ENCODE measurements at places on chromosomes 3 and 15.

DNA sequence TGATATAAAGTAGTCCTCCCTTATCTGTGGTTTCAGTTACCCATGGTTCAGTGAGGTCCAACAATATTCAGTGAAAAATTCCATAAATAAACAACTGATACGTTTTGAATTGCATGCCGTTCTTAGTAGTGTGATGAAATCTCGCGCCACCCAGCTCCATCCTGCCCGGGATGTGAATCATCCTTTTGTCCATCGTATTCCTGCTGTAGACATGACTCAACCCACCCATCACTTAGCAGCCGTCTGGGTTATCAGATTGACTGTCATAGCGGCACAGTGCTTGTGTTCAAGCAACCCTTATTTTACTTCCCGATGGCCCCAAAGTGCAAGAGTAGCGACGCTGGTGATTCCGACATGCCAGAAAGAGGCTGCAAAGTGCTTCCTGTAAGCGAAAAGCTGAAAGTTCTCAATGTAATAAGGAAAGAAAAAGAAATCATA is 48.0 kb upstream of the MEX3B start:
- DNase-seq: peak; percentile 87

GRCh38 chr3:185151964-185152409 is 873 bp downstream of the C3orf70 start:
- DNase-seq: no peak

- DNase-seq: no peak
These were observed 15.3 kb downstream of the TNK2 start for GRCh38 chr3:195893044-195893395.

DNA sequence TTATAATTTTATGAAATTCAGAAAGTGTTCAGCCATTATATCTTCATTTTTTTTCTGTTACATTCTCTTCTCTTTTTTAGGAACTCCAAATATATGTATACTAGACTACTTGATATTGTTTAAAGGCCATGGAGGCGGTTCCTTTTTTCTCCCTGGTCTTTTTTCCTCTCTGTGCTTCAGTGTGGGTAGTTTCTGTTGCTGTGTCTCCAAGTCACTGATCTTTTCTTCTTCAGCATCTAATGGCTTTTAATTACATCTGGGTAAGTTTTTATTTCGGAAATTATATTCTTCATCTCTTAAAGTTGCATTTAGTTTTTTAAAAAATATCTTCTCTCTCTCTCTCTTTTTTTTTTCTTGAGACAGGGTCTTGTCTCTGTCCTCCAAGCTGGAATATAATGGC is 8.9 kb downstream of the PIGX start:
- DNase-seq: no peak

DNA sequence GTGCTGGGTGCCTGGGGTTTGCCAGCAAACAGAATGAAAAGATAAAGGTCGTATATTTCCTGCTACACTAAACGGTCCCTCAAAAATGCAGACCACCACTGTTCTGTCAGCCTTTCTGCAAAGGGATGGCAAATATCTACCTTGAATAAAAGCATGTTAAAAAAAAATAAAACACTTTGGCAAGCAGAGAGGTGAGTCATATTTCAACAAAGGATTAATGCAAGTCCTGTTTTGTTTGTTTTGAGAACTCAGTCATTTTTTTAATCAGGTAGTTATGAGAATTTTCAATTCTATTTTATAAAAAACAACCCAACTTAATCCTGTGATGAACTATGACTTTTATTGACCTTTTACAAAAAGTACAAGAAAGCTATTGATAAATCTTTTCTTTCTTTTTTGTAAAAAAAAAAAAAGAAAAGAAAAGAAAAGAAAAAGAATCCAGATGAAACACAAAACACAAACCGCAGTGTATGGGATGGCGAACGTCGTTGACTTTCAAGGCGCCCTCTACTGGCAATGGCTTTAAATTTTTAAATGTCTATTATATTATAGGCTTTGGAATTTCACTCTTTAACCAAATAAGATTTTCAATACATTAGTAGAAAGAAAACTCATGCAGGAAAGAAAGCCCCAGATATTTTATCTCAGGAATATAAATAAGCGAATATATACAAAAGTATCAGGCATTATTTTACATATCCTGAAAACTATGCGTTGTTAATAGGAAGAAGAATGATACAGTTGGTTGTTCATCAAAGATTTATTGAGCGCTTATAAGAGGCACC is 87.8 kb downstream of the NCEH1 start:
- peak; percentile 31 for DNase-seq

DNA sequence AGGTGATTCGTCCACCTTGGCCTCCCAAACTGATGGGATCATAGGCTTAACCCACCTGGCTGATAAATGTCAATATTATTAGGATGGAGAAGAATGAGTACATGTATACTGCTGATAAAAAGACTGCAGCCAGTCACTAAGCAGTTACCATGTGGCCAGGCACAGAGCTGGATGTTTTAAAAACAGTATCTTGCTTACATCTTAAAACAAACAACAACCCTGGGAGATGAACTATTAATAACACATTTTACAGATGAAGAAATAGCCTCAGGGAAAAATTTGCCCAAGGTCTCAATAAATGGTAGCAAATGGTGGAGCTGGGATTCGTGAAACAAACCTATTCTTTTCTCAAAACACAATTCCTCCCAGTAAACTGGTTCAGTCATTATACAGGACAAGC is 18.1 kb downstream of the IL17RD start:
- no peak for DNase-seq

DNA sequence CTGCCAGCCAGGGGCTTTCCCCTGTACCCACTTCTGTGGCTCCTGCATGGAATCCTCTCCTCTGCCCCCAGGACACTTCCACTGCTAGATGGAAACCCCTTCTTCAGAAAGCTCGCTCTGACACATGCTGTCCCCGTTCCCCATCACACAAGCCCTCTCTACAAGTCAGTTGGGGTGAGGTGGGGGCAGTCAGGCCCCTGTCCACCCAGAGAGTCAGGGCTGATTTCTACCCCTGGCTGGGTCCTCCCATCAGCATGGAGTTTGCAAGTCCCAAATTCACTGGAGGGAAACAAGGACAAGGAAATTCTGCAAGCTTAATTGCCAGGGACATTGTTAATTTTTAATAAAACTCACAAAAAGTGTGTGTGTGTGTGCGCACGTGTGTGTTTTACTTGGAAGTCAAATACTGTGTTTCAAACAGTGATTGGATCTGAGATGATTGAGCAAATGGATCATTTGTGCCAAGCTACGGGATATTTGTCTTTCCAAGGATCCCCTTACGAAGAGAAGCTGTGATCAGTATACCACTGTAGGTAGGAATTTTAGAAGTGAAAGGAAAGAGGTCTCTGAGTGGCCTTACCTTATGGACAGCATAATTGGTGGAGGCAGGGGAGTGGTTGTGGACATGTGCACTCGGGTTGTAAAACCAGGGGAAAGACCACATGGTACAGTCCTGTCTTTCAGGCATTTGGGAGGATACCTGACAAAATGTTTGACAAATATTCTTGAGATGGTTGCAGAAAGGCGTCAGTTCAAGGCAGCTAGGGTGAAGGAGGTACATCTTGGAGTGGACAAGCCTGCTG is 1.5 kb upstream of the AMOTL2 start:
- no peak for DNase-seq

DNA sequence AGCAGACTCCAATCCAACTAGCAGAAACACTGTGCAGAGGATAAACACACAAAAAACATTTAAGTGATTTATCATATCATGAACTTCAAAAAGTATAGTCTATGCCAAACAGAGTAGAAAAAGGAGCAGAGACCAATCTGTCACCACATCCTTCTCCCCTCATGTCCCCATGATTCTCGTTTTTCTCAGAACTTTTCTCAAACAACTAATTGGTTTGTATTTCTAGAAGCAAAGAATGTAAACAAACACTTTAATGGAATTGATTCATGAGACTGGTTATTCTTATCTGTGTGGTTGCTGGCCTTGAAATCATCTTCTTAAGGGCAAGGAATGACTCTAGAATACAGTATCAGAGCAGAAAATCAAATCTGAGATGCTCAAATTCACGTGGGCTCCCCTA is 294.2 kb upstream of the THBS1 start:
- DNase-seq: no peak

DNA sequence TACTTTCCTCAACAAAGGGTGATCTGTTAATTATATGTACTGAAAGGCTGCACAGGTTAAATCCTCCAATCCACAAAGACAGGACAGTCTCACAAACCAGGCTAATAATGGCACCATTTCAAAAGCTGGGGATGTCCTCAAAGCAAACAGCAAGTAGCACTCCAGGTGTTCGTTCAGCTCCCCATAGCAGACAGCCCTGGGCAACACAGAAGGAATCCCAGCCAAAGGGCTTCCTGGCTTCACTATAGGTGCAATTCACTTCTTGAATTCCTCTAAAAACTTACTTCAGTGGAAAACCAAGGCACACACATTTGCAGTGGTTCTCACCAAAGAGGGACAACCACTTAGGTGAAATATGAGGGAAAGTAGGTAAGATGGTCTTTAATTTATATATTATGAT is 166.7 kb downstream of the CTNNB1 start:
- no peak for DNase-seq

GRCh38 chr15:43975770-43976169 is 149.0 kb downstream of the WDR76 start:
- DNase-seq: no peak

DNA sequence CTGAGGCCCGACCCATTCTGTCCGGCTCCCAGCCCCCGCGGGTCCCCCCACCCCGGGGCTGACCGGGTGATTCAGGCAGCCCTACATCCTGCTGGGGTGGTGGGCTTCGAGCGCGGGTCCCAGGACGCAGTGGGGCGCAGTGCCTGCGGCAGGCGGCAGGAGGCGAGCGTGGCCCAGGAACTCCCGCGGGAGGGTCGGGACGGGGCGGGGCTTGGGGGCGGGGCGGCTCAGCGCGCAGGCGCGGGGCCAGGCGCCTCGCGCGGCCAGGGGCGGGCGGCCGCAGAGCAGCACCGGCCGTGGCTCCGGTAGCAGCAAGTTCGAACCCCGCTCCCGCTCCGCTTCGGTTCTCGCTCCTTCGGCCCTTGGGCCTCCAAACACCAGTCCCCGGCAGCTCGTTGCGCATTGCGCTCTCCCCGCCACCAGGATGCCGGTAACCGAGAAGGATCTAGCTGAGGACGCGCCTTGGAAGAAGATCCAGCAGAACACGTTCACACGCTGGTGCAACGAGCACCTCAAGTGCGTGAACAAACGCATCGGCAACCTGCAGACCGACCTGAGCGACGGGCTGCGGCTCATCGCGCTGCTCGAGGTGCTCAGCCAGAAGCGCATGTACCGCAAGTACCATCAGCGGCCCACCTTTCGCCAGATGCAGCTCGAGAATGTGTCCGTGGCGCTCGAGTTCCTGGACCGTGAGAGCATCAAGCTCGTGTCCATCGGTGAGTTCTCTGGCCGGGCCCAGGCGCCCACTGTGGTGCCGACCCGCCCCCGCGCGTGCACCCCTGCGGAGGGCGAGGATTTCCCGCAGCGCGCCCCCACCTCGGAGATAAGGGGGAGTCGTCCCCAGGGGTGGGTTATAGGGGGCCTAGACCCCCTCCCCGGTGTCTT is at the start of gene FLNB:
Gene FLNB (plus strand): TSS at position 282 of the 885 bp plus-strand sequence. CDS start 143 bp downstream, at position 425.
- DNase-seq: peak; percentile 96

- no peak for DNase-seq
These were observed 34.0 kb downstream of the KLHL25 start for GRCh38 chr15:85760531-85761371.

DNA sequence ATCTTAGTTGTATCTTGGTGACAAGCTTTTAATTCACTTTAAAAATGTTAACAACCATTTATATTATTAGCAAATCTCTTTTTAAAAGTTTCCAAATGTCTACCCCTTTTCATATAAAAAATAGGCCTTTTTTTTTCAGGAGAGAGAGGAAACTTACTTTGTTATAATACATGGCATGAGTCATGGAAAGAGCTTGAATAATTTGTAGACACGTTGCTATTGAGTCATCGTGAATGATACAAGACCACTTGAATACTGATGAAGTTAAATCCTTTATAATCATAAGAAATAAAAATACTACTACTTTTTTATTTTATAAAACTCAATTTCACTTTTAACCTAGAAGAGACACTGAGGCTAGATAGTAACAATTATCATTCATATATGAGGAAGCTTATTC is 70.3 kb upstream of the BBX start:
- peak; percentile 23 for DNase-seq

- peak; percentile 10 for DNase-seq
These were observed 742.0 kb upstream of the CCDC54 start for GRCh38 chr3:106635271-106635670.

GRCh38 chr15:60118146-60118545 is 114.0 kb downstream of the FOXB1 start:
- no peak for DNase-seq

- DNase-seq: no peak
These were observed 158.5 kb upstream of the TPM1 start for GRCh38 chr15:62883938-62884479.

DNA sequence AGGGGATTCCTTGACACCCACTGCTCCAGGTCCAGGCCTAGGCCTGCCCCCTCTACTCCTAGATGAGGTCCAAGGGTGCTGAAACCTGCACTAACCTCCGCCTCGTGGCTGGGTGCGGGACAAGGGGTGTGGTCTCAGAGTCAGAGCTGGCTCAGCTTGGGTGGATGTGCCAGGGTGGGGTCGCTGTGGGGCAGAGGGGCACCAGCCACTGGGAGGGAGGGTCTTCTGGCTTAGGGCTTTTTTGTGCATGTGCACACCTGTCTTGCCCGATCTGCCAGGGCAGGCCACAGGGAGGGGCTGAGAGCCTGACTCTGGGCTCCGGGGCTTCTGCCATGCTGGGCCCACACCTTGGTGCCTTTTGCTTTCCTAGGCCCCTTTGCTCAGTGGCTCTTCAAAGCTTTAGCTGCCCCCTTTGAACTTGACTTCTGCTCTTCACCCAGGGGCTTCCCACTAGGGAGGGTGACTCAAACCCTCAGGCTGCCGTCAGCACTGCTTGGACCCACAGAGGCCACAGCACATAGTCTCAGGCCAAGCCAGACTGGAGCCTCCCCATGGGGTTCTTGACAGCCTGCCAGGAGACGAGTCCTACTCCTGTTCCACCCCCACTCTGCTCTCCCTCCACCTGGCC is 73.0 kb downstream of the KLF13 start:
- peak; percentile 2 for DNase-seq

GRCh38 chr3:67647390-67647878 is 7.0 kb downstream of the SUCLG2 start:
- DNase-seq: peak; percentile 70

- DNase-seq: no peak
These were observed 19.9 kb upstream of the TTBK2 start for GRCh38 chr15:42940527-42940926.

GRCh38 chr3:148998715-148999423 is 7.5 kb downstream of the GYG1 start:
- DNase-seq: no peak

DNA sequence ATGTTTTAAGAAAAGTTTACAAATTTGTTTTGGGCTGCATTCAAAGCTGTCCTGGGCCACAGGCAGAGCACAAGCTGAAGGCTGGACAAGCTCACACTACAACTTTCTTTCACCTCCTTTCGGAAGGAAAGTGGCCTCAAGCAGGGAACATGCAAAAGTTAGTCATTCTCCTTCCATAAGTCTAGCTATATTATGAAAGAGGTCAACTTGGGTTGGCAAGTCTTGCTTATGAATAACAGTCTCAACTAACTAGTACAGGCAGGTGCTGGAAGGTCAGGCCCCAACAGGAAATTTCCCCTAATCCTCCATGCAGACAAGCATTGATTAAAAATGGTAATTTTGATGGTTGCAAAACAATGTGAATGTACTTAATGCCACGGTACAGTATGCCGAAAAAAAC is 69.4 kb downstream of the OSBPL10 start:
- DNase-seq: no peak

GRCh38 chr15:77983708-77984445 is 93.6 kb downstream of the TBC1D2B start:
- no peak for DNase-seq

Data from urothelium cell line (cell line).